ENCODE measurements at places on chromosomes 12 and 14.
A peak's percentile ranks its signal among the peaks of the same experiment; 100 is the strongest.

GRCh38 chr12:45695035-45695434, 34.5 kb upstream of the ARID2 start:
- DNase-seq = no peak

DNA sequence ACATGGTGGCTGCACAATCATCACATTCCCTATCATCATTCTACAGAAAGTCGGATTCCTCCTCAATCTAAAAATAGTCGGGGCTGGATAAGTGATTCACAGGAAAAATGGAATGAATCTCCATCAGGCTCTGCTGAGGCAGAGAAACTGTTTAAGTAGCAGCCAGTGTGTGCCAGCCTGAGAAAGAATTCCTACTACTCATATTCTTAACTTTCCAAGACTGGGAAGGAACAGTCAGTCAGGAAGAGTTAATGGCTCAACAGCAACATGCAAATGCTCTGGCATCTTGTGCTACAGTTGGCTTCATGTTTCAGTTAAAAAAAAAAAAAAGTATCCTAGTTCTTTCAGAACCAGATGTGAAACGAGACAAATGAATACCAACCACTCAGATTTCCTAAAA, 187.0 kb downstream of the GRIP1 start:
- no peak for DNase-seq

GRCh38 chr12:113403435-113404415, at the start of gene SDS:
Gene SDS (minus strand): TSS chr12:113403887. CDS start chr12:113399708, 4,179 bp downstream.
- peak; percentile 32 for DNase-seq

DNA sequence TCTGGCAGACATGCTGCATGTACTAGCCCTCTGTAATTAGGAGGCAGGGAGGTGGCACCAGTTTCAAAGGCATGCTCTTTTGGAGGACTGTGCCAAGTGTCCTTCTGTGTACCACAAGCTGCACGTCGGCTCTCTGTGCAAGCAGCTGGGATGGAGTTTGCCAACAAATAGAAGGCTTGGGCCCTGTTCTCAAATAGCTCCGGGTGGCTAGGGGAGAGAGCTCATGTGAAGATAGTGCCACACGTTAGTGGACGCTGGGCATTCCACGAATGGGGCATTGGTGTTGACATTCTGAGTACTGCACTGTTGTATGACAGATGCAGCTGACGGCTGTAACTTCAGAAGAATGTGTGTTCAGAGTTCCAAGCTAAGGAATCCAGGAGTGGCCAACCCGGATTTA, 4.4 kb downstream of the AACS start:
- no peak for DNase-seq

DNA sequence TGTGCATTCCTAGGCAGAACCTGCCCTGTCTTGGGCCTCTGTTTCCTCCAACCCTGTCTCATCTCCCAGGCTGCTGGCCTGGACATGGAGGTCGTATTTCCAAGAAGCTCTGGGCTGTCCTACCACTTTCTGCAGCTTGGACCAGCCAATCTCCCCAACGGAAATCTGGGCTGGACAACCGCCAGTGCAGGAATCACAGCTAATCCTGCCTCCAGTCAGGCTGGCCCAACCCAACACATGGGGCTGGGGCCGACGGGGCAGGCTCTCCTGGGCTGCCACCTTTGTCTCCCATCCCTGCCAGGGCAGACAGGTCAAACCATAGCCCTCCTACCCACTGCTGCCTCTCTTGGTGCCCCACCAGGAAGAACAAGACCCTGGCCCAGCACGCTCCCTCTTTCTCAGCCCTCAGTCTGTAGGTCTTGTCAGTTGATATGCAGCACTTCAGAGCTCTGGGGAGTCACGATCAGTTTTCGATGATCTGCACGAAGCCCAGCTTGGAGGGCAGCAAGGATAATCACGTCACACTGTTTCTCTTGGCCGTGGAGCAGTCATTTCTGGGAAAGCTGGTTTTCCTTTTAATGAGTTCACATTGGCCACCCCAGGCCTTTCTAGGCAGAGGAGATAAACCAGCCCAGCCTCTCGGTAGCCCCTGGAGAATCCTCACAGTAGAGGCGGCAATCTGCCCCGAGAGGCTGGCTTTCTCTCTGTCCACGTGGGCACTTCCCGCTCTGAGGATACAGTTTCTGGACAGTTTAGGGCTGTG, 195.2 kb upstream of the PRMT8 start:
- DNase-seq = no peak

GRCh38 chr14:105201925-105202513, 20.9 kb upstream of the NUDT14 start:
- peak; percentile 88 for DNase-seq

DNA sequence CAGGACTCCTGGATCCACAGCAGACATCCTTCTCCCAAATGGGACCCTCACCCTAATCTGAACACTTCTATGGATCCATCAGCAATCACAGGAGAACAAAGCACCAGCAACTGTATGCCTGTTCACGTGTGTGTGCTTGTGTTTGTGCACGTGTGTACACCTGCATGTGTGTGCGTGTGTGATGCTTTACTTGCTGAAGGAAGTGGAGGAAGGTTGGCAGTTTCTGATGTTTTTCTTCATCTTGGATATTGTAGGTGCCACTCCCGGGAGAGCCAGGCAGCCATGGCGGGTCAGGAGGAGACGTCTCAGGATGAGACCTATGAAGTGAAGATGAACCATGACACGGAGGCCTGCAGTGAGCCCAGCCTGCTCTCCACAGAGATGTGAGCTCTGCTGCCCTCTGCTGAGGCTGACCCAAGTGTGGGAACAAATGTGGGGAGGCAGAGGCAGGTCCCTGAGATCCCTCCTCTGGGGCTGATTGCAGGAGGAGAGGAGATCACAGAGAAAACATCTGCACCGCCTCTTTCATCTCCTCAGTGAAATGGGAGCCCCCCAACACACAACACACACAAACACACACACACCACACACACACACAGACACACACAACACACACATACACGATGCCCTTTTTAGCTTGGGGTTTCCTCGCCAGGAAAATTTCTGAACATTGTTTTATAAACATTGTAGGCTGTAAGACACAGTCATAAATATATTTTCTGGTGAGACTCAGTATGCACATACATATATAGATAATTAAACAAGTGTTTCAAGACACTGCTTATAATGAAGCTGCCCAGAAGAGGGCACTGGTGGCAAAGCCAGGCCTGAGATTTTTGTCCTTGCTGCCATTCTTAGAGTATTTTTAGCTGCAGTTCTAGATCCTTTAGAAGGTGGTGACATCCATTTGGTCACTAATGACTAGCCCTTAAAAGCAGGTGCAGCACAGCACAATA, 112.2 kb upstream of the FKBP4 start:
- peak; percentile 57 for DNase-seq

GRCh38 chr12:79424109-79424721, 266.5 kb downstream of the PAWR start:
- DNase-seq = no peak

DNA sequence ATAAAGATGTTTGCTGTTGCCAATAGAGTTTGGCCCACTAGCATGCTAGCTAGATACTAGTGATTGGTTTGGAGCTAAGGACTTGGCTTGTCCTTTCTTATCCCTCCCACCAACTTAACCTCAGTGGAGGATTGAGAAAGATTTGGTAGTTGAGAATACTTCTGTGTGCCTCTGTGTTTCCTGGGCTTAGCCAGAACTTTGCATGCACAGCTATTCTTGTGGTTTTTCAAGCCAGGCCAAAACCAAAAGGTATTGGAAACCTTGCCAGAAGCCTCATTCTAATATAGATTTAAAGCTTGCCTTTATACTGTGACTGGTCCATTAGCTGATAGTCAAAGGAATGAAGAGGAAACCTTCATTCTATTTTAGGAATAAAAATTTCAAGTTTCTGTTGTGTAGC, 188.5 kb downstream of the CCDC91 start:
- DNase-seq = no peak

DNA sequence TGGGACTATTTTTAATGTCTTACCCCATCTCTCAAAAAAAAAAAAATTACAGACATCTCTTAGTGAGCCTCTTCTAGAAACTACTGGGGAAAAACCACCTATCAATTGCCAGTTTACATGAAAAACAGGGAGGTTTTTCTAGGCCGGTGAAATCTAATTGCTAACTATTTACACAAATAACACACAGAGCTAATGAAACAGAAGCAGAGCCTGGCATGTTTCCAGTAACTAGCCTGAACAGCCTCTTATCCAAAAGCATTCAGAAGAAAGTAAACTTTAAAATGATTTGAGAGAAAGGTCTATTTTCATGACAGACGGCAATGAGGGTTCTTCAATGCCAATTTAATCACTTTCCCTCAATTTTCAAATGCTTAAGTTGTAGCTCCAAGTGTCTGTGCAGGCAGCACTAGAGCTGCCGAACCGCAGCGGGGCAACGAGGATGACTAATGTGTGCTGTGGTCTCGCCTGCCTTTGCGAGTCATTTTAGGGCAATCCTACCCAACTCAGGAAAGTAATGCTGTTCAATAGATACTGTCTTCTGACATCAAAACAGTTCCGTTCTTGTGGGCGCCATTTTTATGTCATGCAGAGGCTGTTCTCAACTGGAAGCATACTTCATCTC, 84.6 kb downstream of the SETD3 start:
- DNase-seq = no peak

- no peak for DNase-seq
These were observed 373.2 kb downstream of the ATP23 start for GRCh38 chr12:58314610-58315009.

DNA sequence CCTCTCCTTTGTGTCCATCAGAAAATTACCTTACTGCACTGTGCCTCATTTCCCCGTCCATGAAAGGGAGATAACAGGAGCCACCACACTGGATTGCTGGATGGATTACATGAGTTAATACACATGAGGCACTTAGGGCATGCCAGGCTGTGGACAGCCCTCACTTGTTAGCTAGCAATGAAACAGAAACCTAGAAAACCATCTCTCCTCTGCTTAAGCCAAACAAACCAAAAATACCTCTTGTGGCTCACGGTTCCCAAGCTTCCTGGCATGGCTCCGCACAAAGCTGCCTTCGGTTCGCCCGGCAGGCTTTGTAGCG, 660 bp upstream of the HCFC2 start:
- no peak for DNase-seq

- DNase-seq = no peak
These were observed 182.7 kb downstream of the KTN1 start for GRCh38 chr14:55762595-55763232.
